A172 (cell line): ENCODE measurements at places on chromosomes 11 and 22. TPM values are rescaled to one million over a fixed set of nuclear protein-coding genes. Genes with fewer than 3 reads are reported as not detected.

NAV2 gene
- 2.6 and 8.8 TPM in 2 replicates for total RNA-seq

OAF gene
- 45.9 and 57.6 TPM in 2 replicates for total RNA-seq

TRIM6 gene
- total RNA-seq, result 5.0 and 6.7 TPM in 2 replicates

SLC6A5 gene
- not detected in 2 replicates for total RNA-seq

MMP8 gene
- total RNA-seq, result not detected in 2 replicates

MRGPRE gene
- total RNA-seq, result not detected in 2 replicates

MGAT3 gene
- total RNA-seq, result 1.3 and 3.1 TPM in 2 replicates

SERPING1 gene
- 0.74 and 4.8 TPM in 2 replicates for total RNA-seq

ALG8 gene
- 82.7 and 164 TPM in 2 replicates for total RNA-seq

CASP12 gene
- total RNA-seq, result not detected in 2 replicates

GPHA2 gene
- total RNA-seq, result not detected in 2 replicates
